Transverse colon (tissue), 4 donors: ENCODE measurements at places on chromosomes 7 and 10.
A peak's percentile ranks its signal among the peaks of the same experiment; 100 is the strongest.

GRCh38 chr7:127754457-127754856 is 102.5 kb downstream of the SND1 start:
- DNase-seq: no peak

DNA sequence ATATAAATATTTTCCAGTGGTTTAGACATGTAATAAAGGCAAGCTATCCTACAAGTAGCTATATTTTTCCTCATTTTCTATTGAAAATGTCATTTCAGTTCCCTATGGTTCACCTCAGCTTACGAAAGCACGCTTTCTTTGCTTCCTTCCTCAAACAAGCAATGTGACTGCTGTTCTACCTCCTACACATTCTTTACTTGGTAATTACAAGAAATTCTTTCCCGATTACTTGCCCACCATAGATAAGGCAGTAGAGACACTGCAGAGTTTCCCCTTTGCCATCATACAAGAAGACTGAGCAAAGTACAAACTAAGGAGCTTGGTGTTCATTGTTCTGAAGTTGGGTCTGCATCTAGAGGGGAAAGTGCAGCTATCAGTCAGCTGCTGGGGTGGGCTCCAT is 249.4 kb downstream of the CRPPA start:
- no peak for DNase-seq

DNA sequence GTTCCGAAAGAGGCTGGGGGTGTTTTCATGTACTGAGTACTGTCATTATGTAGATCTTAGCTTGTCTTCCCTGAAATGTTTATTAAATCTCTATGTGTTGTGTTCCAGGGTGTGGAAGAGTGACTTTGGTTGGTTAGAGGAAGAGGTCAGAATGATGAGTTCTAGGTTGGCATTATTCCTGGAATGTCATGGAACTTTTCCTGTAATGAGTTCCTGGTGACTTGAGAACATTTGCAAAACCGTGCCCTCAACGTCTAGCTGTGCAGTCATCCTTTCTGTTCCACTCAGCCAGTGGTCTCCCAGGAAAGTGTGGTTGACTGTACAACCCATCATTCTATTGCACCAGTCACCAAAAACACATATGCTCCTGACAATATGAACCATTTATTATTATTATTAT is 129.6 kb downstream of the BICC1 start:
- DNase-seq: no peak

- no peak for DNase-seq
Measured at GRCh38 chr7:17710312-17710711, 230.0 kb downstream of the SNX13 start.

GRCh38 chr10:95229724-95230627 is 35.9 kb downstream of the ACSM6 start:
- DNase-seq: no peak

GRCh38 chr7:151384776-151385625 is 24.8 kb downstream of the WDR86 start:
- no peak for DNase-seq

DNA sequence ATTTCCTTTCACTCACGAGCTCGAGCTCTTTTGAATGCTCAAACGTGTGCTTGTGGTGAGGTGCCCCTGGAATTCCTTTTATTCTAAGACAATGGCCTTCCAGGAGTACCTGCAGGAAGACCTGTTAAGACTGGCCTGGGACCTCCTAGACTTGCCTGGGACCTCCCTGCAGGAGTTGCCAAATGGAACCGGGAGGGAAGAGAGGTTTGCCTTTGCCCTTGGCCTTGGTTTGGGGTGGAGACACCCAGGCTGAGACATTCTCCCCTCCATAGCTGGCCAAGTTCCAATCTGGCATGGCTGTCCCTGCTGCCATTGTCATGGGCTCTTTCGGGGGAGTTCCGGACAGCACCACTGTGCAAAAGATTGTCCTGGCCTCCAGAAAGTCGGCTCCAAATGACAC is 39.7 kb downstream of the DNAJB12 start:
- no peak for DNase-seq

GRCh38 chr10:50362547-50363125 is 111.3 kb upstream of the ASAH2 start:
- no peak for DNase-seq

DNA sequence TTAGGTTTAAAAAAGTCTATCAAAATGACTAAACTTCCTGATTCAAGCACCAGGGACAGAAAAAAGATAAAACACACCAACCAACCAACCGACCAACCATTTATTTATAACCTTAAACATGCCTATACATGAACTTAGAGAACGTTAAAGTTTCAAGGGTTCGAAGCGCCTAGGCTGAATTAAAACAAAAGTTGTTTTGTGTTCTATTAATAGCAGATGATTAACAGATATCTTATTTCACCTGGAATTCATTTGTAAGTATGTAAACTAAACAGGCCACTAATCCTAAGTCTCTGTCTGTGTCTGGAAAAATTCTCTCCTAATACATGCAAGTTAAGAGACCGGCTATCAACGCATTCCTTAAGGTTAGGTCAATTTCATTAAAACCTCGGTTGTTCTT is 1.4 kb downstream of the BAIAP2L1 start:
- no peak for DNase-seq

GRCh38 chr10:3142146-3142875 is 30.3 kb downstream of the PITRM1 start:
- no peak for DNase-seq

DNA sequence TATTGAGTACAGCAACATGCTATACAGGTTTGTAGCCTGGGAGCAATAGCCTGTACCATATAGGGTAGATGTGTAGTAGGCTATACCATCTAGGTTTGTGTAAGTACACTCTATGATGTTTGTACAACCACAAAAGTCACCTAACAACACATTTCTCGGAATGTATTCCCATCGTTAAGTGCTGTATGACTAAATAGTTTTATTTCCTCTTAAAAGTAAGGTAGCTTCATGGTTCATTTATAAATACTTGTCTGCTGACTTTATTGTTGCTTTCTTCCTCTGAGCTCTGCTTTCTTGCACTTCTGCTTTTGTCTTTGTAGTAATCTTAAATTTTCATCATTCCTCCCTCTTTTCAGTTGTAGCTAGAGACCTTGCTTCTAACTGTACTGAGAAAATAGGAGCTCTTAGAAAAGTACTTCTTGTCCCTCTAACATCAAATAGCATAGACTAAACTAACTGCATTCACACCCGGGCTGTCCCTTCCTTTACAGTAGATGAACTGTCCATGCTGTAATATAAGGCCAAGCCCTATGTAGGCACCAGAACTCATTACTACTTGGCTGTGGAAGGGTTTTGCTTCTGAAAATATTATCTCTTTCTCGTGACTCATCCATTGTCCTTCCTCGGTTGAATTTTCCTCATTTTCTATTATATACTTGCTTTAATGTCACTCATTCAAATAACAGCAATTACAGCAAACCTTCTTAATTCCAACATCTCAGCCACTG is 55.4 kb upstream of the FAM3C start:
- DNase-seq: no peak

DNA sequence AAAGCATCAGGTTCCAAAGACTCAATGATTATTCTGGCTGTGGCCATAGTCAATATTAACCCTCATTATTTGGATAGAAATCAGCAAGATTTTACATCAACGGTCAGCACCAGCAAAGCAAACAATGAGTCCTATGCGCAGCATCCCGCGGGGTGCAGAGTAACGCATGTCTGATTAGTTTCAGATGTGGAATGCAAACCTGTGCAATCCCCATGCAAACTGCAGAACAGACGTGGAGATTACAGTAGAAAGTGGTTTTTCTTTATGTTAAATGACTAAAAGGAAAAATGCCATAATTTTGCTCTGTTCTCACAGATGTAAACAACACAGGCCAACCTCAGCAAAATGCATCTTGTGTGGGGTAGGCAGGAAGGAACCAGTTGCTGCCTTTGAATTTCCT is 258.1 kb upstream of the GRB10 start:
- DNase-seq: no peak

- no peak for DNase-seq
Measured at GRCh38 chr7:141864765-141865447, 23.6 kb upstream of the PRSS37 start.

- DNase-seq: no peak
Measured at GRCh38 chr10:26502986-26503385, 64.8 kb downstream of the APBB1IP start.

DNA sequence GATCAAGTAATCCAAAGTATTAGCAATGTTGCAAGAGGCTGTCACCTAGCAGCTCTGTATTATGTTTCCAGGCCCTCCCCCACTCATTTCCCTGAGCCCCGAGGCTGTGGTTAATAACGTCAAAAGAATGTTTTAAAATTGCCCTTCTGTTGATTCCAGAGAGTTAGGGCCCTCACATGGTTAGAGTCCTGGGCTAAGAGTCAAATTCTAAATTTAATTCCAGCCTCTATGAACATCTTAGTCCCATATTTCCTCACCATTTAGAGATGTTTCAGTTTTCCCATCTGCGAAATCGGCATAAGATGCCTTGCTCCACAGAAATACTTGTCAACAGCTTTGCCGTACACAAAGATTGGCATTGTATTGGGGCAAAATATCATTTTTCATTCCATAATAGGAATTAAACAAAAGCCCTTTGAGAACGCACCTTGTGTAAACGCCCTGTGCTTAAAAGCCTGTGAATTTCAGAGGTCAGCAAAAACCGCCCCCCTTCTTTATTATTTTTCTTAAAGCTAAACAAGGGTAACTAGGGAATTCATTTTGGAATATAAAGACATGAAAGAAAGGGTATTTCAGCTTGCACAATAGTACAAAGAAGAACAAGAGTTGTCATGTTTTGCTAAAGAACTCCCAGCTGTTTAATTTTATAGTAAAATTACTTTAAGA is 135.8 kb downstream of the ARID5B start:
- no peak for DNase-seq

DNA sequence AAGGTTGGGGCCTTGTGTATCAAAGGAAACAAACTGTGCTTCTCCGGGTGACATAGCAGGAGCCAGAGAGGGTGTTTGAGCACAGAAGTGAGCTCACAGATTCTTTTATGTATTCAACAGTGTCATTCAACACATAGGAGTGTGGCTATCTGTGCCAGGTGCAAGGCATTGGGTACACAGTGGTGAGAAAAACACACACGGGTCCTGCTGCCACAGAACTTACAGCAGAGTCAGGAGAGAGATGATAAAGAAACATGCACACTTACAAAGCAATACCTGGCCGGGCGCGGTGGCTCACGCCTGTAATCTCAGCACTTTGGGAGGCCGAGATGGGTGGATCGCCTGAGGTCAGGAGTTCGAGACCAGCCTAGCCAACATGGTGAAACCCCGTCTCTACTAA is 16.3 kb upstream of the ECHDC3 start:
- DNase-seq: no peak

GRCh38 chr10:132939957-132940790 is 2.2 kb downstream of the CFAP46 start:
- peak; percentile 35 for DNase-seq
